Fibroblast of skin of left quadriceps (primary cell): ENCODE measurements at places on chromosomes 11 and 22.

GRCh38 chr11:67577951-67578350 lies 5.7 kb upstream of the GSTP1 start:
- DNase-seq = no peak

- no peak for DNase-seq
Observed at GRCh38 chr22:27111796-27112672, 454.6 kb downstream of the MIAT start.

DNA sequence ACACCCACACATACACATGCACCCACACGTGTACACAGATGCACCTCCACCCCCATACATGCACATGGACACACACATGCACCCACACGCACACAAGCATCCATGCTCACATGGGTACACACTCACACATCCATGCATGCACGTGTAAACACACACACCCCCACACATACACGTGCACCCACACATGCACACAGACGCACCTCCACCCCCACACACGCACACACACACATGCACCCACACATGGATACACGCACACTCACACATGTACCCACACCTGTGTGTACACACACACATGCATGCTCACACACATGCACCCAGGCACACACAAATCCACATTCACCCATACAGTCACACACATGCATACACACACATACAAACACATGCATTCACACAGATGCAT lies 24.5 kb downstream of the CDPF1 start:
- no peak for DNase-seq

DNA sequence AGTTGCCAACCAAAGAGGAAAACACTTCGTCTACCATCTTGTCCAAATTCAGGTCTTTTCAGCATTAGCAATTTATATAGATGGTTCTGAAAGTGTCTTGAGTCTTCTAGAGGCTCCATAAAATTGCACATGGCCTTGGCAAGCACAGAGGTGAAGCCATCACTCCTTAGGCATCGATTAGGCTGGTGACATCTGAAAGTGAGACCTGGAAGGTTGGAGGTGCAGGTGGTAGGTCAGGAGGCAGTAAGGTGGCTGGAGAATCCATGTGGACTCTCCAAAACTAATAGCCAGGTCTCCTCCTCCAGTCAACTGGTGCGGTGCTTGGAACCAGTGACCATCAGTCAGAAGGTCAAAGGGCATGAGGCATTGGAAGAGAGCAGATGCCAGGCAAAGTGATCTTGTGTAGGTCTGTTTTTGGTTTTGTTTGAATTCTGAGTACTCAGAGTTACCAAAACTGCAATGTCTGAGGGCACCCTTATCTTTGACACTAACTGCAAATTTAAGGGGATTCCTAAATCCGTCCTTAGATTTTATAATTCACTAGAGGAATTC lies 6.6 kb upstream of the APOL2 start:
- no peak for DNase-seq

GRCh38 chr11:130400781-130401483 lies 27.5 kb downstream of the ADAMTS8 start:
- peak; percentile 75 for DNase-seq

DNA sequence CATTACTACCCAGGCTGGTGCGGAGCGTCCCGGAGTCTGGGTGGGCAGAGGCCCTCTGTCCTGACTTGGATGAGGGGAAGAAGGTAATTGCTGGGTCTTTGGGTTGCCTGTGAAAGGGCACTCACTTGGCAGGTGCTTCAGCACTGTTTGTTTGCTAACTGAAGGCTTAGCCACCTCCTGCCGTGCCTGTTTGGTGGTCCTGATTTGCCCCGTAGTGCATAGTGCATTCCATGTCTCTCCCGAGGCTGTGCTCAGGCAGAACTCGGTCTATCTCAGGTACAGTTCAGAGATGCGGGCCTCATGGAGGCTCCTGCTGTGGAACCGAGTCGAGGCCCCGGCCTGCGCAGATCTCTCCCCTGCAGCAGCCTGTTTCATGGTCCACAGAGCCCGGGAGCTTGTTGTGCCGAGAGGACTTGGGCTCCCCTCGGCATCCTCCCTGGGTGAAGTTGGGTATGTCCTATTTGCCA lies 146.2 kb downstream of the TBC1D22A start:
- DNase-seq = no peak
